AML-193 (cell line): ENCODE measurements at places on chromosomes 7 and 10.

GRCh38 chr10:124329362-124329761, 89.4 kb downstream of the OAT start:
- DNase-seq: no peak

GRCh38 chr7:132430861-132431822, 145.1 kb downstream of the PLXNA4 start:
- DNase-seq: no peak

- DNase-seq: no peak
These were observed 102.6 kb downstream of the TPST1 start for GRCh38 chr7:66307591-66308215.

DNA sequence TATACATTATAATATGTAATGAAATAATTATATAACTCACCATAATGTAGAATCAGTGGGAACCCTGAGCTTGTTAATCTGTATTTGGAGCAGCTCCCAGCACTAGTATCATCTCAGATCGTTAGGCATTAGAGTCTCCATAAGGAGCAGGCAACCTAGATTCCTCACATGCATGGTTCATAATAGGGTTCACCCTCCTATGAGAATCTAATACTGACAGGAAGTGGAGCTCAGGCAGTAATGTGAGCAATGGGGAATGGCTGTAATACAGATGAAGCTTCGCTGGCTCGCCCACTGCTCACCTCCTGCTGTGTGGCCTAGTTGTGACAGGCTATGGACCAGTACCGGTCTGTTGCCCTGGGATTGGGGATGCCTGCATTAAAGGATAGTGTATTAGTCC, 49.5 kb downstream of the RSBN1L start:
- no peak for DNase-seq

GRCh38 chr10:116536810-116537209, 8.9 kb upstream of the PNLIP start:
- no peak for DNase-seq

GRCh38 chr7:151503902-151504714, 15.6 kb downstream of the RHEB start:
- DNase-seq: peak; percentile 84

DNA sequence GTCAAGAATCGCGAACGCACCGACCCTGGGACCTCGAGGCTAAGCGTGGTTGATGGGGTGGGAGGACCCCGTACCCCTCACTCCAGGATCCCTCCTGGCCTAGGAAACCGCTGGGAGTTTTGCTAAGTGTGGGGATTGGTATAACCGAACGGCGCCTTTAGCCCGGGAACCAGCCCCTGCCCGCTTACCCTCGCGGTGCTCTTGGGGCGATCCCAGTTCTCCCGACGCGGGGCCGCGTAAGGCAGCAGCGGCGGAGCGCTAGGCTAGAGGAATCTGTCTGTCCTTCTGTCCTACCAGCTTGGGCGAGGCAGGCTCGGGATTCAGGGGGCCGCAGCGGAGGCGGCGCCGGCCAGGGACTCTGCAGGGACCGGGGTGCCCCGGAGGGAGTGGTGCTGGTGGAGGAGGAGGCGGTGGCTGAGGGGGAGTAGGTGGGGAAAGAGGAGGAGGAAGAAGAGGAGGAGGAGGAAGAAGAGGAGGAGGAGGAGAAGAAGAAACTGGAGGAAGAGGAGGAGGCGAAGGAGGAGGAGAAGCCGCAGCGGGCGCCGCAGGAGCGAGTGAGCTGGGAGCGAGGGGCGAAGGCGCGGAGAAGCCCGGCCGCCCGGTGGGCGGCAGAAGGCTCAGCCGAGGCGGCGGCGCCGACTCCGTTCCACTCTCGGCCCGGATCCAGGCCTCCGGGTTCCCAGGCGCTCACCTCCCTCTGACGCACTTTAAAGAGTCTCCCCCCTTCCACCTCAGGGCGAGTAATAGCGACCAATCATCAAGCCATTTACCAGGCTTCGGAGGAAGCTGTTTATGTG, 439 bp upstream of the EMX2 start:
- DNase-seq: no peak

DNA sequence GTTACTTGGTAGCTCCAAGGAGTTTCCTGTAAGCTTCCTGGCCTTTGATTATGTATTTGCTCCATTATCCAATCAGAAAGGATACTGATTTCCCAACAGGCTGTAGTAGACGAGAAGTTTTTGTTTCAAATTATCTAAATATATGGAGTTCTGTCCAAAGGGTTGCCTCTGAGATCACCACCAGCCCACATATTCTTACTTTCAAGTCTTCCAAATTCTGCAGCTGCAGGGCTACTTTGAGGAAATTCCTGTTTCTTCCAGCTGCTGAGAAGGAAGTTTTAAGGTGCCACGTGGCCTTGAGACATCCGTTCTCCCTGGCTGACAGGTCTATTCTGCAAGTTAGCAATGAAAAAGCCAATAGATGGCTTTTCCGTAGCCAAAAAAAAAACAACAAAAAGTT, 286.0 kb downstream of the TWIST1 start:
- DNase-seq: no peak

DNA sequence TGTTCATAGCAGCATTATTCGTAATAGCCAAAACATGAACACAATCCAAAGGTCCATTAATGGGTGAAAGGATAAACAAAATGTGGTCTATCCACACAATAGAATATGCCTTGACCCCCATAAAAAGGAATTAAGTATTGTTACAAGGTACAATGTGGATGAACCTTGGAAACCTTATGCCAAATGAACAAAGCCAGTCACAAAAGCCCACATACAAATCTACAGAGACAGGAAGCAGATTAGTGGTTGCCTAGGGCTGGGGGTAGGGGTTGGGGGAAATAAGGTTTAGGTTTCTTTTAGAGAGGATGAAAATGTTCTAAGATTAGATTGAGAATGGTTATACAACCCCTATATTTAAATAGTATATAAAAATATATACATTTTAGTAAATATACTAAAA, 34.8 kb downstream of the PIP4K2A start:
- no peak for DNase-seq

GRCh38 chr10:1686491-1686749, 50.9 kb downstream of the ADARB2 start:
- no peak for DNase-seq

DNA sequence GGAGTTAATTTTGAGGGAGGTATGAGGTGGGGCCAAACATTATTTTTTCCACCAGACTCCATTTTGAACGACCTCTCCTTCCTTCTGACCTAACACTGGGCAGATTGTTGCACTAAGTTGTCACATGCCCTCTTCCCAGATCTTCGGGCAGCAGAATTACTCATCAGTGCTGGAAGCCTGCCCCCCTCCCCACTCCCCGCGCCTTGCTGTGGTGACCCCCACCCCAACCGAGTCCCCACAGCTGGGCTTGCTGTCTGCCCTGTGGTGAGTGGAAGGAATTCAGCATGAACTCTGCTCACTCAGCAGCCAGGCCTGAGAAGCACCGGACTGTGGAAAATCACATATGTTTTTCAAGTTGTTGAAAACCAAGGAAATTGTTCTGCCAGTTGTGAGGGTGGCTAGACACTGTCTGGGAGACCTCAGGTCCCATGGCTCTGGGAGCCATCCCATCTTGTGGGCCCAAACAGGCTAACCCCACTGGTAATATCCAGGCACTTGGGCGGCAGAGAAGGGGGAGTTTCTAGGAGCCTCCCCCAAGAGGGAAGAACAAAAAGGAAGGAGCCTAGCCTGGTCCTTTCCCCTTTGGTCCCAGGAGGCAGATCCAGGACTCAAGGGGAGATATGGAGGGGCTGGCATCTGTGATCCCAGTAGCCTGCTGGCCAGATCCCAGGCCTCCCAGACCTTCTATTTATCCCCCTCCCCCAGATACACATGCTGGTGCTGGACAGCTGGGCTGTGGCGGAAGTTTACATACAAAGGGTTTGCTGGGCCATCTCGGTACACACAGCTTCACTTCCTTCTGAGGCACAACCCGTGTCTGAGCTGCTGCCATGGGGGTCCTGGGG, 3.5 kb upstream of the AEBP1 start:
- no peak for DNase-seq

GRCh38 chr10:57494486-57494885, 773.2 kb downstream of the IPMK start:
- no peak for DNase-seq

GRCh38 chr10:89615112-89615511, 29.9 kb downstream of the PANK1 start:
- DNase-seq: no peak

GRCh38 chr10:44259090-44259874, 125.6 kb downstream of the CXCL12 start:
- no peak for DNase-seq

DNA sequence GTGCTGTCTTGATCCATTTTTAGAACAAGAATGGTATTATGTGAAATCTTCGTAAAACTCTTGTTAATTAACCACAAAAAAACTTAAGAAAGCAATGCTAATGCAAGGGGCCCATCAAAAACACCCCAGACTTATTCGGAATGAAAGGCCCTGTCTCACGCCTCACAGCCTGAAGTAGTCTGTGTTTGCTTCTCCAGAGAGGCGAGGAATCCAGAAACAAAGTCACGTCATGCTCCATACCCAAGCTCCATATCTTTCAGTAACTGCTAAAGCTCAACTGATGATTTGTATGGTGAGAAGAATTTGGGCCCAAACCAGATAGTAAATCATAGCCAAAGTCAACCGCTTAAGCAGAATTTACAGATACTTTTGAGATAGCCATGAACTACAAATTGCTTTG, 155.4 kb downstream of the ATE1 start:
- DNase-seq: no peak

GRCh38 chr10:132163278-132163765, 23.4 kb upstream of the DPYSL4 start:
- DNase-seq: no peak

- DNase-seq: no peak
These were observed 163.1 kb downstream of the PTPRN2 start for GRCh38 chr7:158424531-158424930.

DNA sequence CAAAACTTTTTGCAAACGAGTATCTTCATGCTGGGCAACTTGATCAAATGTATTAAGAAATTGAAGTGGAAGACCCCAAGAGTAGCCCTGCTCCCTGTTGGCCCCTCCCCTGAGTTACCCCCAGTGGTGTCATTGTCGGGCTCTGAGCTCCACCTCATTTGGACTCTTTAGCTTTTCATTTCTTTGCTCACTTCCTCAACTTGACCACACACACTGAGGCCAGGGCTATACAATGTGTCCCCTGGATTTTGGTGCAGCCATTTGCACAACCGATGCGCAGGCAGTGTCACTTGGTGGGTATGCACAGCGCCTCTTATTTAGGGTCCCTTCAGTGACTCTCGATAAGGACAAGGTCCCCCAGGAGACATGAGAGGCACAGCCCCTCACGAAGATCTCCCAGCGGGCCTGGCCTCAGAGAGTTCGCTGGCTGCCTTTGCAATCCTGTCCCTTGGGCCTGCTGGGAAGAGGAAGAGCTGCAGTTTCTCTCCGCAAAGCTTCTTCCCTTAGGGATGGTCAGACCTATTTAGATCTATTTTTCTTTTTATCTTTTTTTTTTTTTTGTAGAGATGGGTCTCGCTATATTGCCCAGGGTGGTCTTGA, 2.5 kb upstream of the MUC3A start:
- no peak for DNase-seq

DNA sequence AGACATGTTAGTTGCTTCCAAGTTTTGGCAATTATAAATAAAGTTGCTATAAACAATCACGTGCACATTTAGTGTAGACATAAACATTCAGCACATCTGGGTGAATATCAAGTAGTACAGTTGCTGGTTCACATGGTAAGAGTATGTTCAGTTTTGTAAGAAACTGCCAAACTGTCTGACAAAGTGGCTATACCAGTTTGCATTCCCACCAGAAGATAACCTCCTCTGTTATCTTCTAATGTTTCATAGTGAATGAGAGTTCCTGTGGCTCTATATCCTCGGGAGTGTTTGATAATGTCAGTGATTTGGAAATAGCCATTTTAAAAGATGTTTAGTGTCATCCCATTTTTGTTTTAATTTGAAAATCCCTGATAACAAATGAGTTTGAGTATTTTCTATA, 259.6 kb upstream of the PLXDC2 start:
- DNase-seq: no peak

DNA sequence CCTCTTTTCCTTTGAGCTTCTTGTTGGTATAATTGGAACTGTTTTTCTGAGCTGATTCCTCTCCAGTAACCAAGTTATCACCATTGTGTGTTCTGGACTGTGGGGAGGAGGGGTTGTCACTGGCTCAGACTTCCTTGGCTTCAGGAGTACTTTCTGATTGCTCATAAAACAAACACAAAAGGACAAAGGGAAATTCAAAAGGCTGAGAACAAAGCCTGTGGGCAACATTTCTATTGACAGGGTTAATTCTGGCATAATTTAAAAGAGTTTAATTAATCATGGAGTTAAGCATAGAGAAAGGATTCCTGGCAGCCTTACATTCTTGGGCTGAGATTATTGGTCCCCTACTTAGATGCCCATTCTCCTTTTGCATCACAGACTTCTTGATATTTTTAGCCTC, 222.9 kb upstream of the KMT2E start:
- DNase-seq: no peak

DNA sequence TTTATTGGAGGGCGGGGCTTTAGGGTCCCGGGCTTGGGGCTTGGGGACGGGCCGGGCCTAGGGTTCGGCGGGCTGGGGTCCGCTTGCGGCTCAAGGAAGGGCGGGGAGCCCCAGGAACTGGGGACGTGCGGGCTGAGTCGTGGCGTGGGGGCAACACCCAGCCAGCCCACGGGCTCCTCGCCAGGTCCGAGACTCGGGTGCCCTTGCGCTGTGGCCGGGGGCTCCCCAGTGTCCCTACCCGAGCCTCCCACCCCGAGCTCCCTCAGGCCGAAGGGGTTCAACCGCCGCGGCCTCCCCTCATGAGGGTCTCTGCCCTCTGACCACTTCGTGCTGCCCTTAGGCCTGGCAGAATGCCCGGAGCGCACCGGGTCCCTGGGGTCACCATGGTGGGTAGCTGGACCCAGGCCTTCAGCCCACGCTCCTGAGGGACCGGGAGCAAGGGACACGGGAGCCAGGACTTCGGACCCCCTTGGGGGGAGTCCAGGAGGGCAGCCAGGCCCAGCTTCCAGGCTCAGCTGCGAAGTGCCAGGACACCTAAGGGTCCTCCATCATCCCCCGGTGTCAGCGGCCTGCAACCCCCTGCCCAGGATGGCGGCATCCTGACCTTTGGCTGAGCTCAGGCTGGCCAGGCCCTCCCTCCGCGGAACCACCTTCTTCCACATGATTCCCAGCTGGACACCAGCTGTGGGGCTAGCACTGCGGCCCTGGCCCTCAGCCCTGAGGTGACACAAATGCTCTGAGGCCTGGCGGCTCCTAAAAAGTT, 524 bp upstream of the FUOM start:
- DNase-seq: no peak

DNA sequence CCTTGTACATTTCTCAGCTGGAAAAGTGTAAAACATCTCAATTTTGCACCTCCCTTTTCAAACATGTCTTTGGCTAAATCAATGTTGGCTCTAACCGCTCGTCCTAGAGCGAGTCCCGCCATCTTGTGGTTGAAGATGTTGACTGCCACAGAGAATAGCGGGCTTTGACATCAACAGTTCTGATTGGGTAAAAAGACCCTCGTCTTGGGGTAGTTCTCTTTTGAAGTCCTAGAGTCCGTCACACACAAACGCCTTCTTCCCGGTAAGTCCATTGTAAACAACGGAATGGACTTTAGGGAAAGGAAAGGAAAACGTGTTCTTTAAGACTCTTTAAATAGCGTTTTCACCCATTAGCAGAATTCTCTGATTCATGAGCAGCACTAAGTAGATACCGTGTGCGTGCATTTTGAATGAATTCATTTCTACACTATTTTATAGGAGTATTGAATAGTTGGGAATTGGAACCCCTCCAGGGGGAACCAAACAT, 452 bp upstream of the RPP30 start:
- no peak for DNase-seq

GRCh38 chr7:155299535-155300202, 2.0 kb downstream of the INSIG1 start:
- no peak for DNase-seq

GRCh38 chr7:50332241-50333165, 28.0 kb downstream of the IKZF1 start:
- no peak for DNase-seq
